ENCODE measurements at places on chromosomes 3 and 15.

DNA sequence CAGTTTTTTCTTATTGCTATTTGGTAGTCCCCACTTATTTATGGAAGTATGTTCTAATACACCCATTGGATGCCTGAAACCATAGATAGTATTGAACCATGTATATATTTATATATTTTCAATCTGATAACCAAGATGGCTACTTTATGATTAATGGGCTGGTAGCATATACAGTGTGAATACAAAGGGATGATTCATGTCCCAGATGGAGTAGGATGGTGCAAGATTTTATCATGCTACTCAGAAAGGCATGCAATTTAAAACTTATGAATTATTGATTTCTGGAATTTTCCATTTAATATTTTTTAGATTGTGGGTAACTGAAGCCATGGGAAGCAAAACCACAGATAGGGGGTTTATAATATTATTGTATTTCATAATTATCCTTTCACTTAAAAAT, 35.2 kb downstream of the AP4E1 start:
- DNase-seq = no peak

DNA sequence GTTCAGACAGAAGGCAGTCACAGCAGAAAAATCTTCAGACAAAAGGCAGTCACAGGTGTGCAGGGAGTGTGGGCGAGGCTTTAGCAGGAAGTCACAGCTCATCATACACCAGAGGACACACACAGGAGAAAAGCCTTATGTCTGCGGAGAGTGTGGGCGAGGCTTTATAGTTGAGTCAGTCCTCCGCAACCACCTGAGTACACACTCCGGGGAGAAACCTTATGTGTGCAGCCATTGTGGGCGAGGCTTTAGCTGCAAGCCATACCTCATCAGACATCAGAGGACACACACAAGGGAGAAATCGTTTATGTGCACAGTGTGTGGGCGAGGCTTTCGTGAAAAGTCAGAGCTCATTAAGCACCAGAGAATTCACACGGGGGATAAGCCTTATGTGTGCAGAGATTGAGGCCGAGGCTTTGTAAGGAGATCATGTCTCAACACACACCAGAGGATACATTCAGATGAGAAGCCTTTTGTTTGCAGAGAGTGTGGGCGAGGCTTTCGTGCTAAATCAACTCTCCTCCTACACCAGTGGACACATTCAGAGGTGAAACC, 27.6 kb downstream of the ZNF589 start:
- peak; percentile 60 for DNase-seq

DNA sequence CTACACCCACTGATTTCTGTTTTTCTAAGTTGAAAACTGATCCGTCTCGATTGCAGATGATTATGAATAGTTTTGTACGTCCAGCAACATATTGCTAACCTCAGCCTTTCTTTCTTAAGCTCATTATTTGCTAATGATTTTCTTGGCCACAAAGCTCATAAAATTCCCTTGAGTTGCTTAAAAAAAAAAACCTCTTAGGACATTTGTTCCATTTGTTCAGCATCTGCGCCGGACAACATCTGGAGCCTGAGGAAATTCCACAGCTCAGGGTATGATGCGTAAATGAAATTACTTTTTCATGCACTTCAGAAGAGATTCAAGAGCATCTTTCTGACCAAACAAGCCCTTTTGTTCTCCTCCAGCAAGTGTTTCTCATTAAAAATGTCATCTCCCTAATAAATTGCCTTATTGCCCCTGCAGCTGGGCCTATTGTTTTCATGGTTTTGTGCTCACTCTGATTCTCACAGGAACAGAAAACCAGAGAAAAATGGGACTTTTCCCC, 249.1 kb upstream of the MCTP2 start:
- DNase-seq = no peak

- no peak for DNase-seq
These were observed 220.7 kb downstream of the FHIT start for GRCh38 chr3:61030469-61031035.

GRCh38 chr3:38610934-38611333, 38.6 kb downstream of the SCN5A start:
- no peak for DNase-seq

GRCh38 chr3:18778094-18778493, 353.0 kb upstream of the SATB1 start:
- no peak for DNase-seq

DNA sequence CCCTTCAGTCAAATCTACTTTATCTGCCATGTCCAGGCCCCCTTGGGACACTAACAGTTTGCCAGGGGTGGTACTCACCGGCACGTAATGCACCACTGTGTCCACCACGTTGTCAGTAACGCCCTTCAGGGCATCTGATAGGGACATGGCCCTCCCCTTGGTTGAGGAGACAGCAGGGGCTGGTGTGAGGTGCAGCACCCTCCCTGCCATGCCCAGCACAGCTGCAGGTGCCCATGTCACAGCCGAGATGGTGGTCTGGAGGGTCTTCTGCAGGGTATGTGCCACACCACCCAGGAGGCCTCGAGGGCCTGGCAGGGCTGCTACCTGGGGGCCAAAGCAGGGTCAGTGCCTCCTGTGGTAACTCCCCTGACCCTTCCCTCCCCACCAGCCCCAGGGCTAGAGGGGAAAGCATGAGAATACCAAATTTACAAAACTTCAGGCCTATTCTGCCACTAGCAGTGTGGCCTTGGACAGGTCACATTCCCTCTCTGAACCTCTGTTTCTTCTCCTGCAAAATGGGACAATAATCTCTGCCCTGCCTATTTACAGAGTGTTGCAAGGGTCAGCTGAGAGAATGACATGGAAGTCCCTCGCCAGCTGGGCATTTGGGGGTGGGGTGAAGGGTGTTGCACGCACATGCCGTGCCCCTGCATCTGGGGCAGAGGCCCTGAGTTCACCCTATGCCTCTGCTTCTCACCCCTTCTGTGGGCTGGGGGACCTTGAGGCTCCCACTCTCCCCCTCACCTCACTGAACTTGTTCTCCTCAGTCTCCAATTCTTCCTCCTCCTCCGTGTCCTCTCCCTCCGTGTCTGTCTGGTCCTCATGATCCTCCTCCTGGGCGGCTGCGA, 11.8 kb upstream of the KIF7 start:
- no peak for DNase-seq

- no peak for DNase-seq
These were observed 170.2 kb upstream of the NR2F2 start for GRCh38 chr15:96160269-96160668.

DNA sequence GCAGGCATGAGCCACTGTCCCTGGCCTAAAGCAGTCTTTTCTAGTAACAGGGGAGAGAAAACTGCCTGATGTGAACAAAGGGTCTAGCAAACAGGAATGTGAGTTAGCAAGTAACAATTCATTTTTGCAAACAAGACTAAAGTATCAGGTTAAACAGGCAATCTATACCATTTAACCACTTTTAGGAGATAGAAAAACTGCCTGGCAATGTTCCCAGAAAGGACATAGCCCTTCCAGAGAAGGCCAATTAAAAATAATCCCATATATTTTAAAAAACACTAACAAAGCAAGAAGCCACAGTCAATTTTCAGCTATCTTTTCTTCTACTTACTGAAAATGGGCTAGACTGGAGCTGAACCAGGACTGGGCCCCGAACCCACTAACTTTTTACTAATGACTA, 6.3 kb downstream of the RBSN start:
- no peak for DNase-seq

DNA sequence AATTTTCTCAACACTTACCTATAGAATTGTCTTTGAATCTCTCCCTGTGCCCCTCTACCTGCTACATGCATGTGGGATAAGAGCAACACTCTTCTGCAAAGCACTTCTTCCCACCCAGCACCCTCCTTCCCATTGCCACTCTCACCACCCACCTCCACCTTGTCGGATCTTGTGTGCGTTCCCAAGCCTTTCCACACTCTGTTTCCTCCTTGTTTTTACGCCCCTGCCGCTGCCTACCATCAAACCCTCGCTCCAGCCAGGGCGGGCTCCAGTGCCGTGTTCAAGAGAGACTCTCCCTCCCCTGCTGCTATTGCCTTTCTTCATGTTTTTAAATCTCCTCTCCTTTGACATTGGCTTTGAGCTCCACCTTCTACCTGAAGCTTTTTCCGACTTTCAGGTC, 40.2 kb downstream of the ABHD17C start:
- DNase-seq = no peak

DNA sequence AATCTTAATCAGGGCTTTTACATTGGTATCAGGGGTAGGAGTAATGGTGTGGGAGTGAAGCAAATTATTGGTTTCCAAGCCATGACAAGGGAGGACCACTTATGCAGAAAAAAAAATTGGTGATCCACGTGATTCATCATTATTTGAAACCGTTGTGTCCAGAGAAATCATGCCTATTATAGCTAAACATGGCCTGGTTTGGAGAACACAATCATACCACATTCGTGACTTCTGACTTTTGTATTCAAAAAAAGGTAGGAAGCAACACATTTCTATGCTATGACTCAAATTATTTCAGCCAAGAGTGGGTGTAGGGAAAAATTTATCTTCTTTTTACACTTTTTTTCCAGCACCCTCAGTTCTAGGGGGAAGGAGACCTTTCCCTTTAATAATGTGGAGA, 924.3 kb upstream of the GBE1 start:
- no peak for DNase-seq

- DNase-seq = no peak
These were observed 723.5 kb upstream of the SGO1 start for GRCh38 chr3:20909511-20909910.

Measured in Caco-2 (cell line).